ENCODE measurements at places on chromosomes 1 and 21.

GRCh38 chr1:154801234-154802011, 68.7 kb downstream of the KCNN3 start:
- DNase-seq: no peak

- DNase-seq: no peak
These were observed 307.0 kb downstream of the ZP4 start for GRCh38 chr1:237583756-237584155.

GRCh38 chr1:227242811-227243682, 75.2 kb downstream of the CDC42BPA start:
- no peak for DNase-seq

- no peak for DNase-seq
These were observed 55.3 kb downstream of the NDUFS5 start for GRCh38 chr1:39081271-39082009.

GRCh38 chr1:39088658-39089057, 62.5 kb downstream of the NDUFS5 start:
- no peak for DNase-seq

Measured in endodermal cell (in vitro differentiated cells).